ENCODE measurements at places on chromosomes 4 and X.

GRCh38 chr4:8555716-8556115 is 24.5 kb upstream of the GPR78 start:
- no peak for DNase-seq

- no peak for DNase-seq
Measured at GRCh38 chr4:70187216-70187615, 8.3 kb upstream of the ODAM start.

GRCh38 chr4:122218762-122219161 is 66.6 kb downstream of the BLTP1 start:
- no peak for DNase-seq

GRCh38 chr4:75919920-75920319 is 17.7 kb upstream of the PPEF2 start:
- no peak for DNase-seq

DNA sequence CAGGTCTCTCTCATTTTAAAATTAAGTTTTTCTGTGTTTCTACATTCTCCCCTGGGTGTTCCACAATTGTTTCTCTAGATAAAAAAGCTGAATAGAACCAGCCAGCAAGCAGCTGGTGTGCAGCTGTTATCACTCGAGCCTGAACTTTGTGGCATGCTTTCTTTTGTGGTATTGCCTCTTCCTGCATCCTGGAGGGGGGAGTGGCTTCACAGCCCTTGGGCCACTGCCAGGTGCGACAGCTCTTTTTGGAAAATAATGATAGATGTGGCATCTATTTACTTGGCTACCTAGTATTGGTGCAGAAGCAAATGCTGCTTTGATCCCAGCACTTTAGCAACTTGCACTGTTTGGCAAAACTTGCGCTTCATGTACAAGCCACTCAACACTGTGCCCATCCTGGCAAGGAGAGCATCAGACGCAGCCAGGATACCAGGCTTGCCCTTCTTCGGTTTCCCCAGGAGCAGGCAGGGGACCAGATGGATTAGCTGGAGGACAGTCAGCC is 69.4 kb downstream of the HMGB2 start:
- DNase-seq: peak; percentile 38

DNA sequence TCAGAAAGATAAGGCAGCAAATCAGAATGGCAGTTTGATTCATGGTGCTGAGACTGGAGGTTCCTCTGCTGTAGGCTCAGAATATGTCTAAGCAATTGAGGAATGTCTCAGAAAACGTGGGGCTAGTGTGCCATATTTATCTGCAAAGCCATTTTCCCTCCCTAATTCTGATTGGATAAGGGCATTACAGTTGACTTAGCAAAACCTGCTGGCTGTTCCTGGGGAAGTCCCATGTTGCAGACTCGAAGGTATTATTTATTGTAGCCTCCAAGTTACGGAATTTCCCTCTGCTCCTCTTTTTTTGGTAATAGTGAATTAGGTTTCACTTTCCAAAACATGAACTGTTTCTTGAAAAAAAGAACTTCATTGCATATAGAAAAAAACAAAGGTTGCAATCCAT is at the start of gene CXCL10:
CXCL10 (minus strand) TSS at position 109 of the 400 bp plus-strand sequence; CDS start at position 43, 66 bp downstream.
- DNase-seq: no peak

GRCh38 chr4:39056023-39056422 is 6.0 kb upstream of the KLHL5 start:
- no peak for DNase-seq

GRCh38 chr4:119104644-119105273 is 30.9 kb upstream of the MYOZ2 start:
- DNase-seq: no peak

GRCh38 chr4:114924311-114924710 is 189.1 kb downstream of the NDST4 start:
- DNase-seq: no peak

DNA sequence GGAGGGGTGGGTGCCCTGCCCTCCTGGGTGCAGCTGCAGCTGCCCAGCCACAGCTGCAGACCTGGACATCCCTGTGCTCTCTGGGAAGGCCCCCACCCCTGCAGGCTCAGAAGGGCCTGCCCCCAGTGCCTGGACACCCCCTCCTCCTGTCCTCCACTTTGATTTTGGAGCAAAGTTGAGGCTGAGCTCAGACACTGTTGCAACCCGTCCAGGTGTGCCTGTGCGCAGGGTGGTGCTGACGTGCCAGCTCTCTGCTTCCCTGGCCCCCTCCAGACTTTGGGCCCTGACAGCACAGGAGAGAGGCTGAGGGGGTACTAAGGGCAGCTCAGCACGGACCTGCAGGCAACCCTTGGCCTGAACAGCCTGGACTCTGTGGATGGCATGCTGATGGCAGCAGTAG is 750.3 kb downstream of the ARAP2 start:
- DNase-seq: no peak

GRCh38 chrX:131063613-131064012 is 5.5 kb downstream of the ARHGAP36 start:
- DNase-seq: no peak

GRCh38 chr4:161642708-161643107 is 521.1 kb downstream of the FSTL5 start:
- no peak for DNase-seq

DNA sequence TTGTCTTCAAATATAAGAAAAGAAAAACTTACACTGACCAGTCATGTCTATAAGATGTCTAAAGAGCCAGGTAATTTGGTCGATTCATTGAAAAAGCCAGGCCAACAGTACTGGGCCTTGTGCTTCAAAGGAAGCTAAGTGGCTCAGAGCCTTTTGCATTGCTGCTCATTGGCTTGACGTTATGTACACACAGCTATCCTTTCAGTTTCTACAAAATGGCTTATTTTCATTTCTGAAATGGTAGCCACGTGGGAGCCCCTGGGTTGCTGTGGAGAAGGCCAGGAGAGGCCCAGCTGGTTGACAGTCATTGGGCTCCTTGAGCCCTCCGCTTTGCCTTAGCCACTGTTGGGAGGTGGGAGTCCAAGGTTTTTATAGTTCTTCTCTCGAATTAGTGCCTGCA is 199.1 kb upstream of the CXorf66 start:
- DNase-seq: no peak

DNA sequence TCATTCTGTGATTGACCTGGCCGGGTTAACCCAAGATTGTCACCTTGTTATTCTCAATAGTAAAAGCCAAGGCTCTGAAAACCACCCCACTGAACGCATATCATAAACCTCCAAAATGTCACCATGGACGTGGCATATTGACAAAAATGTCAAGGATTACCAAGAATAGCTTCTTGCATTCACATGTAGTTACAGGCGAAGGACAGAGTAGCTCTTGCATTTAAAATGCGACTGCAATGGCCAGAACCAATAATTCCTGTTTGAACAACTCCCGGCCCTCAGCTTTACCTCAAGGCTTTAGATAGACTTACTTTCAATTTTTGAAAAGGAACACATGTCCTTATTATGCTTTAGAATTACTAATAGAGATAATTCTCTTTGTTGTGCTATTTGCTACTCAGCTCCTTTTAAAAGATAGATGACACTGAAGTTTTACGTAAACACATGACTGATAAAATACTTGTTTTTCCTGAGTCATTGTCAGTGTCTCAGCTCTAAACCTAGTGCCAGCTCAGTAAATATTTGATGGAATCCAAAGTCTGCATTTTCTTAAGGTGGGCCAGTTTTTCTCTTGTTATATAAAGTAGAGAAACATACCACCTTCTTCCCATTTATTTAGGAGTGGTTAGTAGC is 66.3 kb downstream of the CLDN34 start:
- no peak for DNase-seq

- DNase-seq: no peak
Measured at GRCh38 chrX:103861200-103861599, 29.1 kb upstream of the RAB9B start.

- no peak for DNase-seq
Measured at GRCh38 chrX:42615161-42615563, 162.8 kb downstream of the PPP1R2C start.
